Activated CD4-positive, CD25-positive, alpha-beta regulatory T cell treated with anti-CD3 and anti-CD28 coated beads, Interleukin-2, amount 50 U/mL, for 72 hours (primary cell): ENCODE measurements at places on chromosomes 5 and 9.
A peak's percentile ranks its signal among the peaks of the same experiment; 100 is the strongest.

DNA sequence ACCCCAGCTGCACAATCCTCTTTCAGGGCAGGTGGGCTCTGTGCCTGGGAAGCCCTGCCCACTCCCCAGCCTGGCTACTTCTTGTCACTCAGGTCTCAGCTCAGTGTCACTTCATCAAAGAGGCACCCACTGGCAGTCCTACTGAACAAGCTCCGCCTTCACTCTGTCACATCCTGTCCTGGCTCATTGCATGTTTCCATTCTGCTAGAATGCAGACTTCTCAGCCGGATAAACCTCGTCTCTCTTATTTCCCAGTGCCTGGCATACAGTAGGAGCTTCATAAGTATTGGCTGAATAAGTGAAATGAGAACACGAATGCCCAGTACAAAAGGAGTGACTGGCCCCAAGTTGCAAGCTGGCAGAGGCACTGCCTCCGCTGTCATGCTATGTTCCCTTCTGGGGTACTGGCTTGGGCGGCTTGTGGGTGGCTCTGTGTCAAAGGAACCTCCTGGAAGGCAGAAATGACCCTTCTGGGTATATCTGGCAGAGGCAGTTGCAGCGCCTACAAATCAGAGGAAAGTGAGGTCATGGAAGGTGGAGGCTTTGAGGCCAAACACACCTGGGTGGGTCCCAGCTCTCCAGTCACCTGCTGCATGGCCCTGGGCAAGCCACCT is 98.3 kb upstream of the PHYKPL start:
- DNase-seq = no peak

GRCh38 chr5:111869681-111870080 is 112.7 kb upstream of the NREP start:
- no peak for DNase-seq

- no peak for DNase-seq
Measured at GRCh38 chr9:87123830-87124229, 176.5 kb upstream of the GAS1 start.

GRCh38 chr9:20603524-20604268 is 18.6 kb downstream of the MLLT3 start:
- no peak for DNase-seq

DNA sequence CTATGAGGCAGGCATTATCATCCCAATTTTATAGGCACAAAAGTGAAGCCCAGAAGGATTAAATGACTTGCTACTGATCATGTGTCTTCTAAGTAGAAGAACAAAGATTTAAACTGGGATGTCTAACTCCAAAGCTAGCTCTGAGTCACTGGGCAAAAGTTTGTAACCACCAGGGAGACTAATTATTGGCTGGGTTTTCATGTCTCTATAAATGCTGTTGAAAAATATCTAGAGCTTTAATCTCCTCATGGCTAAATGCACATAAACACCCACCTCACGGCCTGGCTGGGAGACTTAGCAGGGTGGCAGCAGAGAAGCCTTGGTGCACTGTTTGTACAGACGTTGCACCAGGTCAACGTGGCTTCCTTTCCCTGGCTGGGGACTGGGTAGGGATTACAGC is 144.6 kb downstream of the MELK start:
- no peak for DNase-seq

- DNase-seq = no peak
Measured at GRCh38 chr5:56384186-56384585, 151.1 kb upstream of the ANKRD55 start.

DNA sequence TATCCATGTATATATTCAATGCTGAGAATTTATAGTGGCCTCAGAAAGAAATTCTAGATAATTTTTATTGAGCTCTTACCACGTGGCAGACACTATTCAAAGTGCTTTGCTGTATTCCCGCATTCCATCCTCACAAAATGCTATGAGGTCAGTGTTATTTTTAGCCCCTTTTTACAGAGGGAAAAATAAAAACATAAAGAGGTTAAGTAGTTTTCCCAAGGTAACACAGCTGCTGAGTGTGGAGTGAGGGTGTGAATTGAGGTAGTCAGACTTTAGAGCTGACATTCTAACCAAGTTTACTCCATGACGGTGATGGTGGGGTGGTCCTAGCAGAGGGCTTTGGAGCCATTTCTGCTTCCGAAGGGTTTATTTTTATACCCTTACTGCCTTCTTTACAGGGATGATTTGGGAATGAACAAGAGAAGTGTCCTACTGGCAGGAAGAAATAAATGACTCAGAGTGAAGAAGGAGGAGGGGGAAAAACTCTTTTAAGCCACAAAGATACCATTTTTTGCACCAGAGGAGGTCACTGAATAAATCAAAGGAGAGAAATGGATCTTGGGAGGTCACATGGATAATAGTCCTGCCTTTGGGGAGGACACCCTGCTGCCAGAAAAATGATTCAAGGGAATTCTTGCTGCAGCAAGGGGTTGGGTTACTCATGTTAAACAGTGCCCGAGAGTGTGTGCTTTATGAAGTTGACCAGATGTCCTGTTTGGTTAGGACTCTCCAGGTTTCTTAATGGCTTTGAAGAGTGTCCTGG is 76.1 kb downstream of the HMHB1 start:
- no peak for DNase-seq

DNA sequence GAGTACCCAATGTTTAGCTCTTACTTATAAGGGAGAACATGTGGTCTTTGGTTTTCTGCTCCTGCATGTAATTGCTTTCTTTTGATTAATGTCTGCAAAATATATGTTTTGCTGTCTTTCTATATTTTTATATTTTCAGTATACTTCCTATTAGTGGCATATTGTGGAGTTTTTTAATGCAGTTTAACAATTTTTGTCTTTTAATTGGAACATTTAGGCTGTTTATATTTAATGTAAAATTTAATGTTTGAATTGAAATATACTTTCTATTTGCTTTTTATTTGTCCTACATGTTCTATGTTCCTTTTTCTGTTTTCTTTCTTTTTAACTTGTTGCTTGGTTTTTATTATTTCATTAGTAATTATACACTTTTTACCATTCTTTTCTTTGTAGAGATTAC is 4.9 kb downstream of the ECM2 start:
- DNase-seq = no peak

DNA sequence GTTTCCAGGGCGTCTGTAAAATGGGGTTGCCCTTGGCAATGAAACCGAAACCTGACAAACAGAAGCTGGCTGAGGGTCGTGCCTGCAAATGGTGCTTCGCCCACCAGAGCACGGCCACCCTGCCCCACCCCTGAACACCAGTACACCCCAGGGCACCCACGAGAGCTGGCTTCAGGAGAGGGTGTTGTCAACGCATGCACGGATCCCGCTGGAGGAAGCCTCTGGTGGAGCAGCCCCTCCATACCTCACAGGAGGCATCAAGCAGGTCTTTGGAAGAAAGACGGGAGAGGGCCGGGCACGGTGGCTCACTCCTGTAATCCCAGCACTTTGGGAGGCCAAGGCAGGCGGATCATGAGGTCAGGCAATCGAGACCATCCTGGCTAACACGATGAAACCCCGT is 8.6 kb downstream of the SLC6A3 start:
- no peak for DNase-seq

DNA sequence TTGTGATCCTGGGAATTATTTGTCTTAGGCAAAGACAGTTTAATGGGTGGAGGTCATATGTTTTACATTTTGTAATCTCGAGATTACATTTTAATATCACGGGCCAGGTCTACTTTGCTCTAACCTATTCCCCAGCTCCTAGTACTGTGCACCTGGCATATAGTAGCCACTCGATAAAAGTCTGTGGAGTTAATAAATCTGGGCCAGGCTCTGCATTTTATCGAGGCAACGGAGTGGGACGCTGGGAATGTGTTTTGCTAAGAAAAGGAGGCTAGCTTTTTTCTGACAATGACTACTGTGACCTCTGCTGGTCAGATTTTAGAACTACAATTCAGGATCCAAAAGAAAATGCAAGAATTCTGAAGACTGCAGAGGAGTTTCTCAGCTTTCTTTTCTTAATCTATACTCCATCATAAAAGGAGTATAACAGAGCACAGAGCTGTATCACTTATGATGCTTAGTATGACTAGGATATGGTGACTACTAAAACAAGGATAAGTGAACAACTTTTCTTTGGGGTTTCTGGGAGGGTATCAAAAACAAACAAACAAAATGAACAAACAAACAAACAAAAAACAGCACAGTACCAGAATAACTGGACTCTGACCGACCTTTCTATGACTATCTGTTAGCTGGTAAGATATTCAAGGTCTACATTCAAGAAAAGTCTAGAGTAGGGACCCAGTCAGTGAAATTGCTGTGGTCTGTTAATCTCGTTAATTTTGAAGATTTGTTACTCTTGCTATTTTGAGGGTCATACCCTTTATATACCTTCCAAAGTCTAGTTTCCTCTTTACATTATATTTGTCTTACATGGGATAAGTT is 46.1 kb upstream of the CER1 start:
- DNase-seq = no peak

DNA sequence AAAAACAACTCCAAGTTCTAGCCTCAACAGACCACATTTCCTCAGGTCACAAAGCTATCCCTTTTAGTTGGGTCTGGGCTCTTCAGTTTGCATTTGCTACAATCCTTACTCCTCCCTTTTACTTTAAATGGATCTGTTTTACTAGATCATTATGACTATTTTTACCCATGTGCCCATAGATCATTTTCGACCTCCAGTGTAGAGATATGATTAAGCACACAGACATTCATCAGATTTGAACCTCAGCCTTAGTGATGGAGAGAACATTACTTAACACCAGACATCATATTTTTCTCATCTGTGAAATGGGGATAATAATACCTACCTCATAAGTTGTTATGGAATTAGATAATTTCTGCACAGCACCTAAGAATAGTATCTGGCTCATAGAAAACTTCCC is 141.9 kb downstream of the NPR3 start:
- no peak for DNase-seq

- DNase-seq = no peak
Measured at GRCh38 chr9:129380961-129381401, 202.9 kb upstream of the IER5L start.

- no peak for DNase-seq
Measured at GRCh38 chr9:117720555-117720954, 16.4 kb downstream of the TLR4 start.

- DNase-seq = no peak
Measured at GRCh38 chr5:89351975-89352374, 469.0 kb upstream of the MEF2C start.

DNA sequence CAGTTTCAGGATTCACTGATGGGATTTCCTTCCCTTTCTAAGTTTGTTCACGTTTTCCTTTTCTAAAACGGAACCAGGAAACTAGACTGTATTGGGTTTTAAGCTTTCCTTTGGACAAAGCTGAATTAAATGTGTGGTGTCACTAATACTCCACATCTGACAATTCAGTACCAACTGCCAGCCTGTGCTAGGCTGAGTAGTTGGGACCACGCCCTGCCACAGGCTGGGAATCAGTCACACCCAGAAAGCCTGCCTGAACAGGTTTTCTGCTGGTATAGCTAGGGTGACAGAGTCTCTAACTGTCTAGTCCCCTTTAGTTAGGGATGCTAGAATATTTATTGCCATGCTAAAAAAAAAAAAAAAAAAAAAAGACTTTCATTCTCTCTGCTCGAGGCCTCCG is 15.6 kb downstream of the SPACA9 start:
- DNase-seq = no peak

DNA sequence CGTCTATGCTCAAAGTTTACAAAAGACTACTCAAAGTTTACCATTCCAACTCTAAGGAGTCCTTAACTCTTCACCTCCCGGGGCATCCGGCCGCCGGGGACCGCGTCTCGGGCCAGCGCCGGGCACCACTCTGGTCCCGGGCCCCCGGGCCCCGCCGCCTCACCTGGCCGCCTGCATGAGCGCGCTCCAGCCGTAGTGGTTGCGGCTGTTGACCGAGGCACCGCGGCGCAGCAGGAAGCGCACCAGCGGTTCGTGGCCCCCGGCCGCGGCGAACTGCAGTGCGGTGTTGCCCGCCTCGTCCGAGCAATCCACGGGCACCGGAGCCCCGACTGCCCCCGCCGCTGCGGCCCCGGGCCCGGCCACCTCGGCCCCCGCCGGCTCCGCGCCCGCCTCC is 388 bp downstream of the ANKS6 start:
- DNase-seq = peak; percentile 49

GRCh38 chr5:128962211-128962610 is 3.1 kb upstream of the SLC27A6 start:
- DNase-seq = no peak

DNA sequence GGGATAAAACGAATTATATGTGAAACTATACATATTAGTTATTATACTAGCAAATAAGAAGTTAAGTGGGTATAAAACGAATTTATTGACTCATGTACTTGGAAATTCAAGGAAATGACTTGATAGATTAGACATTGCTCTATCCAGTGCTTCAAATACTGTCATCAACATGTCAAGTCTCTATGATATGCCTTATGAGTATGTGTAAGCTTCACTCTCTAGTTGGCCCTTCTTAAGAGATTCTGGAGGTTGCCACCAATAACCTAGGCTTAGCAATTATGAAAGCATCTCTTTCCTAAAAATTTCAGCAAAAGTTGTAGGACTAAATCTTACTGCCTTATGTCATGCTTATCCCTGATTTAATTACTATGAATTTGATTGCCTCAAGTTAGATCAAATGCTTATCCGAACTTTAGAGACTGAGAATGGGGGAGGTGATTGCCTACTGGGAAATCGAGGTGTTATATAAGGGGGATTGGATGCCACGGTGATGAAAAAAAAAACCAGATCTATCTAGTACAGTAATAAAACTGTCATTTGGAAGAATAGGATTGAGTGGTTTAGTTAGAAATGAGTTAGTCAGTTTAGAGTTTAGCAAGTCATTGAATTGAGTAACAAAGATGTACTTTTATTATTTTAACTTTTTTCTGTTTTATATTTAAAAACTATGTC is 46.9 kb downstream of the CSNK1G3 start:
- no peak for DNase-seq

- no peak for DNase-seq
Measured at GRCh38 chr9:70580606-70581195, 166.2 kb upstream of the KLF9 start.

GRCh38 chr9:123269281-123269680 is 895 bp upstream of the STRBP start:
- no peak for DNase-seq

- DNase-seq = no peak
Measured at GRCh38 chr5:150492621-150493020, 15.3 kb upstream of the NDST1 start.

DNA sequence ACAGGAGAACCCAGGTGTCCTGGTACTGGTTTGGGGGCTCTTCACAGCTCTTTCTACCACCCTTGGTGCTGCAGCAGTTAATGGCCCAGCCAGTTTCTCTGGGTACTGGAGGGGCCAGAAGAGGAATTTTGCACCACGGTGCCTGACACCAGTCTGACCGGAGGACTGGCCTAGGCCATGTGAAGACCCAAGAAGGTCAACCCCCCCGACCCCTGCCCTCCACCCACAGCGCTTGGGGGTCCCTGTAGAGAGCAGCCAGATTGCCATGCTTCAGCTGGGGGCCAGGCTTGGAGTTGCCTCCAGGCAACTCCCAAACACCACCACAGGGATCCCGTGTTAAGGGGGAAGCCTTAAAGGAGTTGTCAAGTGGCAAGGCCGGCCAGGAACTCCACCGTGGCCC is 6.2 kb downstream of the ARSI start:
- DNase-seq = no peak

GRCh38 chr9:19028835-19029451 is 4.1 kb downstream of the SAXO1 start:
- DNase-seq = no peak
